T-helper 17 cell (primary cell): ENCODE measurements at places on chromosomes 1 and 21. TPM values are rescaled to one million over a fixed set of nuclear protein-coding genes. Genes with fewer than 3 reads are reported as not detected.
A peak's percentile ranks its signal among the peaks of the same experiment; 100 is the strongest.

TSSK3 gene
- not detected for total RNA-seq

FYB2 gene
- total RNA-seq, result not detected

DNA sequence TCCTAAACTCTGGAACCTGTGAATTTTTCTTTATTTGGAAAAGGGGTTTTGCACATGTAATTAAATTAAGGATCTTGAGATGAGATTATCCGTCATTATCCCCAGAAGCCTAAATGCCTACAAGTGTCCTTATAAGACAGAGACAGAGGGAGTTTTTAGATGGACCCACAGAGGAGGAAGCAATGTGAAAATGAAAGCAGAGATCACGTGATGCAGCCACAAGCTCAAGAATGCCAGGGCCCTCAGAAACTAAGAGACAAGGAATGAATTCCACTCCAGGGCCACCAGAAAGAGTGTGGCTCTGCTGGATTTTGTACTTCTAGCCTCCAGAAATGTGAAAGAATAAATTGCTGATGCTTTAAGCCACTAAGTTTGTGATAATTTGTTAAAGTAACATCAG is 183.6 kb upstream of the UBE2U start:
- DNase-seq, result no peak
- H3K4me1 ChIP-seq, result peaks cover 11% of the 10 kb centered on the region
- H3K4me3 ChIP-seq, result peak overlapping the region; percentile 0

DNA sequence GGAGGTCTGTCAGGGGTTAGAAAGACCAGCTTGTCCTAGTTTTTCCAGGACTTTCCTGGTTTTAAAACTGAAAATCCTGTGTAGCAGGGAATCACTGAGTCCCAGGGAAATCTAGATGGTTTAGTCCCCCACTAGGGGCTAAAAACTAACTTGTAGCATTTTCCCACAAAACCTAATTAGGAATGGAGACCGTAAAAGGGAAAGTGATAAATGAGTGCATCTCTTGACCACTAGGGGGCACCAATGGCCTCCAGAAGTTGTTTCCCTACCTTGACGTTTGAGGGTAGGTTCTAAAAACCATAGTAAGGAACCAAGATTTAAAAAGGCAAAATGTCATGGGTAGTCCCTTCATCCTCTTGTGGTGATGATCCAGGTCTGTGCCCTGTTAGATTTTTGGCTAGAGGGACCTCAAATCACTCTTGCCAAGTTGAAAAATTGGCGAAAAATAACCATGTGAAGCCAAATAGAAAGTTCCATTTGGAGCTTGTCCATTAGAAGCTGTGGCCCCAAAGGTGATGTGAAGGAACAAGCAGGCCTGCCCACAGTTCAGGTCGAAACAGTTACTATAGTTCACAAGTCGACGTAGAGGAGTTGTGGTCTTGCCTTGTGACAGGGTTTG is 24.5 kb downstream of the CLIC6 start:
- H3K4me1 ChIP-seq, result peaks cover 5% of the 10 kb centered on the region
- no peaks in the 10 kb centered on the region for H3K36me3 ChIP-seq
- H3K27me3 ChIP-seq, result peaks cover 40% of the 10 kb centered on the region
- no peak overlapping the region for H3K27ac ChIP-seq

- H3K27me3 ChIP-seq, result peaks cover 72% of the 10 kb centered on the region
- no peak overlapping the region for H3K27ac ChIP-seq
- peaks cover 6% of the 10 kb centered on the region for H3K36me3 ChIP-seq
- DNase-seq, result no peak
Measured at GRCh38 chr1:228008391-228009115, 1.8 kb downstream of the WNT3A start.

GRCh38 chr1:203744075-203744972 is 20.7 kb upstream of the LAX1 start:
- peaks cover 23% of the 10 kb centered on the region for H3K4me1 ChIP-seq
- H3K4me3 ChIP-seq, result peak overlapping the region; percentile 81
- H3K36me3 ChIP-seq, result peaks cover 9% of the 10 kb centered on the region

GRCh38 chr1:12203216-12204007 is 26.4 kb upstream of the VPS13D start:
- no peaks in the 10 kb centered on the region for H3K27me3 ChIP-seq
- DNase-seq, result no peak
- H3K4me3 ChIP-seq, result peak overlapping the region; percentile 28
- peaks cover 11% of the 10 kb centered on the region for H3K36me3 ChIP-seq
- peaks cover 36% of the 10 kb centered on the region for H3K4me1 ChIP-seq

DNA sequence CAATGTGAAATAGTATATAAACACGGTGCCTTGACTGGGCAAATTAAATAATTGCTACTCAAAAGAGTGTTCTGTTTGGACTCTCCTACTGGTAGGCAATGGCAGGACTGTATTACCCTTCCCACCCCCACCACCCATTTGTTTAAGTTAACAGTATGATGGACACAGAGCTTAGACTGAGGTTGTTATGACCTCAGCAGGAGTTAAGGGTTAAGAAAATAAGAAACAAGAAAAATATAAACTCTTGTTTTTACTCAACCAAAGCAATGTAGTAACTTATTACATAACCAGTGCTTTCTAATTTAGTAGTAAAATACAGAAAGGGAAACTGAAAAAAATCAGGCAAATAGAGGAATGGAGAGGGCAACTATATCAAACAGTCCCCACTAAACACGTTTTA is 19.9 kb upstream of the SERPINC1 start:
- H3K4me1 ChIP-seq, result no peaks in the 10 kb centered on the region
- no peaks in the 10 kb centered on the region for H3K27me3 ChIP-seq
- no peak overlapping the region for H3K27ac ChIP-seq
- H3K4me3 ChIP-seq, result no peak overlapping the region

DNA sequence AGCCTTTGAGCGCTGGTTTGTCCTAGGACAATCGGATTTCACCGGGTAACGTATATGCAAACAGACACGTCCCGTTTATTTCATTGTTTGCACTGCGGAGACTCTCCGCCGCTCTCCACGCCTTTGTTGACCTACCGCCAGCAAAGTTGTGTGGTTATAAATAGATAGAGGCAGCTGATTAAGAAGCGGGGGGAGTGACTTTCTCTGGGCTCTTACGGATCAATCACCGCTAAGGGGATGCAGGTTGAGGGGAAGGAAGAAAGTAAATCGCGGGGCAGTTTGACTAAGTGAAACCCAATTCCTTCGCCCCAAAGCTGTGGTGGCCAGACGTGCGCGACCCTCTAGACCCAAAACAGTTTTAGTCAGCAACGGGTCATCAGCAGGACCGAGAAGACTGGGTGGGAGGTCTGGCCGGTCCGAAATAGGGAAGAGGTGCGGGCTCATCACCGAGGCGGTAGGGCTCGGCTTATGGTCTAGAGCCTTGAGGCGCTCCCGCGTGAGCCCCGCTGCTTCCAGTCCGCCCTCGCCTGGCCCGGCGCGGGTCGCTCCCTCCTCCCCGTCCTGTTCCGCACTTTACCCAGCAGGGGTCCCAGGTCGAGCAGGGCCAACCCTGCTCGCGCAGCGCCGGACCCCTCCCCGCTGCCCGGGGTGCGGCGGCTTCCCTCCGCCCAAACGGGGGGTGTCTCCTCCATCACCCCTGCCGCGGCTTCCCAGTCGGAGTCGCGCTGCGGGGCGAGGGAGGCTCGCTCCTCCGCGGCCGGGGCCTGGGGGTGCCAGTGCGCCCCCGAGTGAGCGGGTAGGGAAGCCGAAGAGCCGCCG is 120.8 kb upstream of the RRP15 start:
- H3K27me3 ChIP-seq, result peaks cover 52% of the 10 kb centered on the region
- H3K36me3 ChIP-seq, result no peaks in the 10 kb centered on the region
- no peak overlapping the region for H3K27ac ChIP-seq
- H3K4me1 ChIP-seq, result peaks cover 10% of the 10 kb centered on the region
- peak overlapping the region; percentile 83 for H3K4me3 ChIP-seq

- peaks cover 37% of the 10 kb centered on the region for H3K27me3 ChIP-seq
- no peak overlapping the region for H3K4me3 ChIP-seq
- peaks cover 3% of the 10 kb centered on the region for H3K36me3 ChIP-seq
- no peak overlapping the region for H3K27ac ChIP-seq
Measured at GRCh38 chr1:212529211-212529741, 79.3 kb upstream of the ATF3 start.

DNA sequence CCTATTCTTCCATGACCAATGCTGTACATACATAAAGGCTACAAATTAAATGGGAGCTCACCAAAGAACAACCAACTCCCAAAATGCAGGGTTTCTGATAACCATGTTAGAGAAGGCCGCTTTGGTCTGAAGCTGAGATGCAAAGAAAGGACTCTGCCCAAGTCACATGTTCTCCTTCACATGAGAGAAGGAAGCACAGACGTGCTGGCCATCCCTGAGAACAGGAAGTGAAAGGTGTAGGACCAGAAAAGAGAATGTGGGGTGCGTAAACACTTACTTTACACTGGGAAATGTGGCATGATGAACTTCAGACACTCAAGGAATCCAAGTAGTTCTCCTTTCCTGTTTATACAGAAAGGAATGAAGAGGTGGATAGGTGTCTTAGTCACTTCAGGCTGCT is 31.7 kb upstream of the TADA1 start:
- H3K4me1 ChIP-seq, result peaks cover 11% of the 10 kb centered on the region
- H3K27ac ChIP-seq, result no peak overlapping the region
- peaks cover 40% of the 10 kb centered on the region for H3K27me3 ChIP-seq
- H3K4me3 ChIP-seq, result no peak overlapping the region
- DNase-seq, result no peak

JMJD4 gene
- 11.2 TPM for total RNA-seq

DNA sequence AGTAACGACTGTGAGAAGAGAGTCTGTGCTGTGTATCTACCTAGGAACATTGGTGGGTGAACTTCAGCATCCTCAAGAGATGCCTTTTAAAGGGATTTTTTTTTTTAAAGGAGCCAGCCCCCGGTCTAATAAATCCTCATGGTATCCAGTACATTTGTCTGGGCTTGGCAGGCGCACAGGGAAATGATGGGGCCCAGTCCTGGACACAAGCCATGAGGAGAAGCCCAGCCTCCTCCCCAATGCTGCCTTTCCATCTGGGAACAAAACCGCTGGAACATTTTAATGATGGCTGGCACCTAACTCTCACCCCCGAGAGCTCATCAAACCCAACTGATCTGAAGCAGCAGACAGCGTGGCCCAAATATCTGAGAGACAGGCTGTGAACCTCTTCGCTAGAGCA is 64.2 kb downstream of the ACOT7 start:
- H3K36me3 ChIP-seq, result no peaks in the 10 kb centered on the region
- no peaks in the 10 kb centered on the region for H3K4me1 ChIP-seq
- no peak overlapping the region for H3K4me3 ChIP-seq
- DNase-seq, result no peak
- H3K27ac ChIP-seq, result no peak overlapping the region
- H3K27me3 ChIP-seq, result no peaks in the 10 kb centered on the region

DNA sequence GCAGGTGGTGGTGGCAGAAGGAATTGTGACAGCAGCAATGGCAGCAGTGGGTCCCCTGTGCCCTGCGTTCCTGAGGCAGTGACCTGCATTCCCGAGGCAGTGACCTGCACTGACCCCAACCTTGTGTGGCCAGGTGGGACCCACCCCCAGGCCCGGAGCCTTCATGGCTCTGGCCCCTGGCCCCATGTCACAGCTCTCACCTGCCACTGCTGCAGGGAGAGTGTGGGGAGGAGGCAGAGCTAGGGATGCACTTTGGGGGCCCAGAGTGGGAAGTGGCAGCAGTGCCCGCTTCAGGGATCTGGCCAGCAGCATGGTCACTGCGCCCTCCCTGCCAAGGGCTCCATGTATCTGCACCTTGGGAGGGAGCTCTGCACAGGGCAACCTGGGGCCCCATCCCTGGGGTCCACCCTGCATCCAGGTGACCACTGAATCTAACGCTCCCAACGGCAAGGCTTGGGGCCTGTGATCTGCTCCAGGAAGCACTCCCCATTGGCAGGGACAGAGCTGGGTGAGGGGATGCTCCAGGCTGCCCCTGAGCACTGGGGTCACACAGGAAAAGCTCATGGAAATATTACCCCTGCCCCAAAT is 618.6 kb downstream of the RWDD3 start:
- no peak for DNase-seq
- H3K4me3 ChIP-seq, result no peak overlapping the region
- H3K36me3 ChIP-seq, result no peaks in the 10 kb centered on the region

HES5 gene
- total RNA-seq, result not detected

GRCh38 chr1:145759721-145760120 is 40.4 kb downstream of the CD160 start:
- no peaks in the 10 kb centered on the region for H3K27me3 ChIP-seq
- H3K27ac ChIP-seq, result no peak overlapping the region
- no peak overlapping the region for H3K4me3 ChIP-seq
- H3K4me1 ChIP-seq, result peaks cover 4% of the 10 kb centered on the region
- peaks cover 12% of the 10 kb centered on the region for H3K36me3 ChIP-seq

DNTTIP2 gene
- total RNA-seq, result 74.5 TPM

NPL gene
- 3.0 TPM for total RNA-seq

GRCh38 chr21:38770660-38771059 is 35.1 kb upstream of the ETS2 start:
- no peak overlapping the region for H3K27ac ChIP-seq
- no peak for DNase-seq
- no peaks in the 10 kb centered on the region for H3K36me3 ChIP-seq
- H3K27me3 ChIP-seq, result peaks cover 29% of the 10 kb centered on the region

ANGPTL1 gene
- not detected for total RNA-seq

DNA sequence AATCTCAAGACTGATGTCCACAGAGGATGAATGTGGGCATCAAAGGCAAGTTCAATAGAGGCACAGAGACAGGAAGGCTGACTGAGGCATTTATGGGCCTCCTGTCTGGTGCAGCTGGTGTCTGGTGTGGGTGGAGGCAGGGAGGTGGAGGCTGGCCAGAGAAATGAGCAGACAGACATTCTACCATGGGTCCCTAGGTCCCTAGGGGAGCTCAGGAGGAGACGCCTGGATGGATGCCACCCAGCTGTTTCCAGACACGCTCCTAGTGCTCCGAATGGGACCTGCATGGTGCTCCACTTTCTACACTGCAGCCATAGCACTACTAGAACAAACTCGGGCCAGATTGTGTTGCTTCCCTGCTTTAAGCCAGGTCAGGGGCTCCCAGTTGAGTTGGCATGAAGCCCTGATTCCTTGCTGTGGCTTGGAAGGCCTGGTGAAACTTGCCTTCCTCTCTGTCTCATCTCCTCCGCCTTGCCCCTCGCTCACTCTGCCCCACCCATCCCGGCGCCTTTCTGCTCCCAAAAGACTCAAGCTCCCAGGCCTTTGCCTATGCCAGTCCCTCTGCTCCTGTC is 25.3 kb downstream of the PADI2 start:
- H3K4me3 ChIP-seq, result no peak overlapping the region
- H3K27ac ChIP-seq, result no peak overlapping the region
- no peak for DNase-seq
- no peaks in the 10 kb centered on the region for H3K36me3 ChIP-seq
- no peaks in the 10 kb centered on the region for H3K4me1 ChIP-seq
- H3K27me3 ChIP-seq, result peaks cover 27% of the 10 kb centered on the region

DNA sequence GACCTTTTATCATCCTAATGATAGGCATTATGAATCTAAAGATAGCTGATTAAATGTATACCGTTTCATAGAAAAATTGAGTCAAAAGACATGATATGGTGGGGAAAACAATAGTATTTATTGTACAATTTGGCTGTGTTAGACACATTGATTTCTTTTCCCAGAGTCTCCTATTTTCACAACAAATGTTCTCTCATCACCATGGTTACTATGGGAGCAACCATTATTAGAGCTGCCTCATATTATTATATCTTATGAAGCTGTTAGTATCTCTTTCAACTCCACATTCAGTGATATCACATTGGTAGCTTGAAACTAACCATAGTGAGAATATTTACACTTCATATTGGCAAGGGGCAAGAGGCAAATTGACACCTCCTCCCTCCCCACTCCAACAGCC is 10.7 kb upstream of the CTH start:
- H3K27me3 ChIP-seq, result peaks cover 28% of the 10 kb centered on the region
- no peak for DNase-seq
- peaks cover 8% of the 10 kb centered on the region for H3K4me1 ChIP-seq
- H3K4me3 ChIP-seq, result no peak overlapping the region
- no peaks in the 10 kb centered on the region for H3K36me3 ChIP-seq
- H3K27ac ChIP-seq, result peak overlapping the region; percentile 35
